Smooth muscle cell of the brain vasculature (primary cell): ENCODE measurements at places on chromosomes 12 and 14.
A peak's percentile ranks its signal among the peaks of the same experiment; 100 is the strongest.

DNA sequence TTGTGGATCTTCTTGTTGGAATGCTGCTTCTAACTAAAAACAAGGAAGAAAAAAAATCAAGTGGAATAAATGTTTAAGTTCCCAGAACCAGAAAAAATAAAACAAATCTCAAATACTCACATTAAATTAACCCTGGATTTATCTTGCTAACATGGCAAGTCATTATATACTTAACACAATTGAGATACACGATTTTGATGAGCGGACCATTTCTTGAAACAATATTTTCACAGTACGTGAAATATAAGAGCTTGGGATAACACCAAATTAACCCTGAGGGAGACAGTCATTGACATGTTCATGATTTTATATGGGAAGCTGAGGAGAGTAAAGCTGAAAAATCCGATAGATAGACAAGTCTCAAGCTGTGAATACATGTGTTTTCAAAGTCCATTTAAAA lies 128.6 kb downstream of the PTCSC3 start:
- no peak for DNase-seq

- DNase-seq, result no peak
These were observed 1121.6 kb upstream of the TMEM132C start for GRCh38 chr12:127145241-127145928.

DNA sequence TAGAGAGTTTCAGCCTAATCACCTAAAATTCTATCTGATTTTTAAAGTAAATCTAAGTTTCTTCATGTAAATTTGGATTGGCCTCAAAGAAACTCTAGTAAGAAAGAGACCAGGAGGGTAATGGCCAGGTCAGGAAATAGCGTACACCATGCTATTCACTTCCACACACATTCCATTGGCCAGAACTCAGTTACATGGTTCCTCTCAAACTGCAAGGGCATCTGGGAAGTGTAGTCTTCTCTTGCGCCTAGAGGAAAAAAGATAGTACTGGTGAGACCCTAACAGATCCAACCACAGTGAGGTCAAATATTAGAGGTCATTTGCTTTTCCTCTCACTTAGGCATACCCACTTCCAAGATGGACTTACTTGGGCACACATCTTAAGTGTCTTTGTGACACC lies 39.1 kb downstream of the MBIP start:
- no peak for DNase-seq

DNA sequence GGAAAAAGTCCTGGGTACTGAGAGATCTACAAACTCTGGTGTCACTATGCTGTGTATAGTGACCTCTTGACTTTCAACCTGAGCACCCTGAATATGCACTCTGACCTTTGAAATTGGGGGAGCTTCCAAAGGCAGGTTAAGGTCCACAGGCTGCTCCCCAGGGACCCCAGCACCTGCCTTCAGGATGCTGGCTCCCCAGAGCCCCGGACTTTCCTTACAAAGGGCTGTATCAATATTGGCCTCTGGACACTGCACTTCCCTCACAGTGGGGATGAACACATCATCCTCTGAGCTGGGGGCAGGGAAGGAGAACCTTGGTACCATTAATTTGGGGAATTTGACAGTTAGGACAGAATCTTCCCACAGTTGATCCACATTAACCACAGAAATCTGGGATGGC lies 14.3 kb downstream of the PLD4 start:
- no peak for DNase-seq

DNA sequence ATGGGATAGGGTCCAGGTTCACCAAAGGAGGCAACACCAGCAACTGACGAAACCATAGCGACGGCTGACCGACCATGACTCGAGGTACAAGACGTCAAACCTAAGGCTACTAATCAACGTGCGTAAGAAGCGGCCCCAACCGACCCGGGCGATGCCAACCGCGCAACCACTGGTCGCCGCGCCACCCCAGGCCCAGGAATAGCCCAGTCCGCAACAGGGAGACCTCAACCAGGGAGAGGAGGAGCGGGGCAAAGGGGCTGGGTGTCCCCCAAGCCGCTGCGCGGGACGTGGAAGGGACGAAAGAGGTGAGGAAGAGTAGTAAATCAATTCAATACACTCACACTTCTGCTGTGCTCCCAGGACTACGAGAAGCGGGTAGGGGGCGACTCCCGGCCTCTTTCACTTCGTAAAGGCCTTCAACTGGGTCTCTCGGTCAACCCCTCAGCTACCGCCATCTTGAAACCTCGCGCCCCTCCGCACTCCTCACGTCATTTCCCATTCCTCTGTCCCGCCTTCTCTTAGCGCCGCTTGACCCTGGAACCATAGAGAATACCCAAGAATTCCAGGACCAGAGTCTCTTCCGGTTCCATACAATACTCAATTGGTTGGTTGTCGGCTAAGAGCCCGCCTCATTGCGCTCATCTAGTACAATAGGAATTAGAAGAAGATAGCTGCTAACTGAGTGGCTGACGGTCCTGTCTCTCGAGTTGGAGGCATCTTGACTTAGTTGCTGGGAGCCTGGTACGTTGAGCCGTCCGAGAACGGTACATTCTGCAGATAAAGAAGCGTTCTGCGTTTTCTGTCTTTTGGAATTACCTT lies at the start of the genes C12orf60 and WBP11:
Gene C12orf60 (plus strand): TSS at position 660 of the 819 bp plus-strand sequence. CDS start 19,266 bp downstream, outside the sequence.
Gene WBP11 (minus strand): TSS at position 468 of the 819 bp plus-strand sequence. CDS start 2,095 bp downstream, outside the sequence.
- DNase-seq, result peak; percentile 97

DNA sequence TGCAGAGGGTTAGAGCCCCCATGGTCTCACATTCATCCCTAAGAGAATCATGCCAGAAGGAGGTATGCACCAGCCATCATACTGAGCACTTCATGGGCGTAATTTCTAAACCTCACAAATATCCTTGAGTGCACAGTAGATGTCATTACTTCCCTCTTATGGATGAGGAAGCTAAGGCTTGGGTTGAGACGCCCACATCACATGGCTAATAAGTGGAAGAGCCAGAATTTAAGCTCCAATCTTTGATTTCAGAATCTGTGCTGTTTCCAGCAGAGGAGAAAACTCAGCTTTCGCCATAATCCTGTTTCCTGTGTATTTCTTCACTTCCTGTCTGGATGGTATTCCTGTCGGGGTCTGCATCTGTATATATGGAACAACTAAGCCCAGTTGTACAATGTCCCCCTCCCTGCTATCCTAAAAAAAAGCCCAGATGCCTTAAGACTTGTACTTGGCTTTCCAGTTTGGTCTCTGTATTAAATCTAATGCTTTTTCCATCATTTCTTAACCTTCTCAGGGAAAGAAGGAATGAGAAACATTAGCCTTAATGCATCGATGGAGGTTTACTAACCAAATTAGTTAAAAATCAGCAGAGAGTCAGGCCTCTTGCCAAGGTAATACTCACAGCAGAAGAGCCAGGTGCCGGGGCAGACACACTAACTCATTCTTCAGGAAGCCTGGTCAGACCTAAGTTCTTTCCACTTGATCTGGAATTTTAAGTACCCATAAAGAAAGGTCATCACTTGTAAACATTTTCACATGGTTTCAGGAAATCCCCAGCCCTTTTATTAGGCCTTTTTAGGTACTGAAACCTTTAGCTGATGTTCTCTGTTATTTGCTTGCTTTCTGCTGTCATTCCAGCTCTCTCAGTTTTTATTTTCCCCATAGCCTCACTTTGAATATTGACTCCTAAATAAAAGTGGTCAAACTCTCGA lies 5.3 kb downstream of the ISCU start:
- DNase-seq, result no peak

- DNase-seq, result no peak
These were observed 378.8 kb downstream of the MED13L start for GRCh38 chr12:115898670-115899069.
